ENCODE measurements at places on chromosomes 12 and 14.

DNA sequence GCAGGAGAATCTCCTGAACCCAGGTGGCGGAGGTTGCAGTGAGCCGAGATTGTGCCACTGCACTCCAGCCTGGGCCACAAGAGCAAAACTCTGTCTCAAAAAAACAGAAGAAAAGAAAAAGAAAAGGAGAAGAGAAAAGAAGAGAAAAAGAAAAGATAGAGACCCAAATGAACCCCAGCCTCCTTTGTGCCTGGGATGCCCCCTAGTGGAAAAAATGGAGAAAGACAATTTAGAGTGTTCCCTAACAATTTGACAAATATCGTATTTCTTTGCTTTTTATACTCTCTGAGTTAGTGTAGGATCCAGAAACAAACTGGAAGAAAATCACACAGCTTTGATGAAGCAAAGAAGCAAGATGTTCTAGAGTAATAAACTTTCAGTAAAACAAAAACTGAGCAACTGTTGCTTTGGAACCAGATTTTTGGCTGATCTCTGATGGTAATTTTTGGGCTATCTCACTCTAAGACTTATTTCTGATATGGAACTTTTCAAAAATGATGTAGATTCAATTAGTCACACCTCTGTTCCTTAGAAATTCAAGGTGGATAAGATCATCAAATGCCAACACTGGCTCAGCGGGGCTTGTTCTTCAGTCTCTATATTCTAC lies 18.6 kb upstream of the PRKAB1 start:
- DNase-seq: no peak

DNA sequence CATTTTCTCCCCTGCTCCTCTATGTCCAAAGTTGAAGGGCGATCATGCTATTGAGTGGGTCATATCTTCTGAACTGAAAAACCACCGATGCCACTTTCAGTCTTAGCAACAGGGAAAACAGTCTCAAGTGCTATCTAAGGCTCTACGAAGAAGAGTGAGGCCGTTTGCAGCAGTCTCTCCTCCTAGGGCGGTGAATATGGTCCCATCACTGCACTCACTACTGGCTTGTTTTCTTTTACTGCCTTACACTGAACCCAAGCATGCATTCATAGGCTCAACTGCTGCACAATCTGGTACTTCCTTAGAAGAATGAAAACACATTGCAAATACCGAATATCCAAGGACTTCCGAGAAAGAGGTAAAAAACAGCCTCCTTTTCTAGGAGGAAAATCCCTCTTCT lies 92.1 kb downstream of the DNAH10 start:
- no peak for DNase-seq

- DNase-seq: no peak
Observed at GRCh38 chr14:99320105-99320572, 48.1 kb upstream of the BCL11B start.

DNA sequence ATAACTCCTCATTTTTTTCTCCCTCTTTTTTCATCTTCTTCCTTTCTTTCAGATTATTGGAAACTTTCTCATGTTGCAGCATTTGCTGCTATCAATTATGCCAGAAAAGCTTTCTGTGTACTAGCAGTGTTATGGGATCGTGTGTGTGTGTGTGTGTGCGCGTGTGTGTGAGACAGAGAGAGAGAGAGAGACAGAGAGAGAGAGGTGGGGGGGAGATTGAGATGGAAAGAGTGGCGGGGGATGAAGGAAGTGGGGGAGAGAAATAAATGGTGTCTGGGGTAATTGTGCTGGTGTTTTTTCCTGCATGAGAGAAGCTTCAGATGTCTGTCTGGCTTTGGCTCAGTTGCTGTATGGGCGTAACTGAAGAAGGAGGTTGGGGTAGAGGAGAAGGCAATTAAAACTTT lies 268.9 kb downstream of the RAD51B start:
- no peak for DNase-seq

DNA sequence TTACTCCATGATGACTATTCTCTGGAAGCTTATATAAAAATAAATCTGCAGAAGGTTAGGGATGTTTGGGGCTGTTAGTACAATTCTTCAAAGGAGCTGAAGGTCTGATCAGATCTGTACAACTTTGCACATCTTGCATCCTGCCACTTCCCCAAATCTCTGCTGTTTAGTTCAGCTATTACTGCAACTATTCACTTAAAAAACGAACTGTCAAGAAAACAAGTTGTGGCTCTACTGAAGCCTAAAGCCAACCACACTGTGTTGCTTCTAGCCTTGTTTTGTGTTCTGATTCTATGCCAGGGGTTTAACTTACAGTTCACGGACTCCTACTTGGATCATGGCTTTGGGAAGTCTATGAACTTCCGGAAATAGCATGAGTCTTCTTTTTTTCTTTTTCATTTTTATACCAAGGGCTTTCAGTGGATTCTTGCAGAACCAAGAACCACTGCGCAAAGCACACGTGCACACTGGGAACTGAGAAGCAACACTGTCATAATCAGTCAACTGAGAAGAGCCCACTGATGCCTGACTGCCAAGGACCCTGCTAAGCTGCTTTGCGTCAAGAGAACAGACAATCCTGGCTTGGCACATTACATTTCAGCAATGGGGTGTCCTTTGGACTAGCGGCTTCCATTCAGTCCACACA lies 66.3 kb upstream of the EEA1 start:
- no peak for DNase-seq

DNA sequence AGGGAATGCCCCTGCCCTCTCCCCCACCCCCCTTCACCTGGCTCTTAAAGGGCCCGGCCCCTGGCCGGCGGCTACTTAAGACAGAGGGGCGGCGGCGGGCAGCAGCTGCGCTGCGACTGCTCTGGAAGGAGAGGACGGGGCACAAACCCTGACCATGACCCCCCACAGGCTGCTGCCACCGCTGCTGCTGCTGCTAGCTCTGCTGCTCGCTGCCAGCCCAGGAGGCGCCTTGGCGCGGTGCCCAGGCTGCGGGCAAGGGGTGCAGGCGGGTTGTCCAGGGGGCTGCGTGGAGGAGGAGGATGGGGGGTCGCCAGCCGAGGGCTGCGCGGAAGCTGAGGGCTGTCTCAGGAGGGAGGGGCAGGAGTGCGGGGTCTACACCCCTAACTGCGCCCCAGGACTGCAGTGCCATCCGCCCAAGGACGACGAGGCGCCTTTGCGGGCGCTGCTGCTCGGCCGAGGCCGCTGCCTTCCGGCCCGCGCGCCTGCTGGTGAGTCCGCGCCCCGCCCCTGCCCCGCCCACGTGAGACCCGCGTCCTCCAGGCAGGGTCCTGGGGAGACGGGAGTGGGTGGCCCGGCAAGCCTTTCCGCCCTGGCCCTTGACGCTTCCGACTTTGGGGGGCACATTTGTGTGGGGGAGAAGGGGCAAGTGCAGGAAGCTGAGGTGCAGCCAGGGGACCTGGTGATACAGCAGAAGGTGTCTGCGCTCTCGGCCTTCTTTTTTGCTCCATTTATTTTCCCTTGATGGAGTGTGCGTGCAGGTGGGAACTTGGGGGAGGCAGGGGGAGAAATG lies at the start of gene IGFBP6:
IGFBP6 (plus strand) TSS at position 104 of the 790 bp plus-strand sequence; CDS start at position 155, 51 bp downstream.
- peak; percentile 64 for DNase-seq

- DNase-seq: peak; percentile 9
Observed at GRCh38 chr12:99658671-99659349, 11.3 kb downstream of the GARIN6 start.

GRCh38 chr12:30843211-30843610 lies 83.3 kb upstream of the TSPAN11 start:
- DNase-seq: no peak

- DNase-seq: no peak
Observed at GRCh38 chr12:22662356-22662755, 37.4 kb downstream of the ETNK1 start.

- DNase-seq: no peak
Observed at GRCh38 chr12:125111403-125111802, 46.2 kb downstream of the AACS start.

- no peak for DNase-seq
Observed at GRCh38 chr14:100567009-100567876, 20.0 kb downstream of the BEGAIN start.

- no peak for DNase-seq
Observed at GRCh38 chr12:130526813-130527212, 189.1 kb downstream of the PIWIL1 start.

- no peak for DNase-seq
Observed at GRCh38 chr12:94768398-94769046, 118.2 kb upstream of the TMCC3 start.

- DNase-seq: no peak
Observed at GRCh38 chr14:77238996-77239395, 32.0 kb downstream of the NGB start.

DNA sequence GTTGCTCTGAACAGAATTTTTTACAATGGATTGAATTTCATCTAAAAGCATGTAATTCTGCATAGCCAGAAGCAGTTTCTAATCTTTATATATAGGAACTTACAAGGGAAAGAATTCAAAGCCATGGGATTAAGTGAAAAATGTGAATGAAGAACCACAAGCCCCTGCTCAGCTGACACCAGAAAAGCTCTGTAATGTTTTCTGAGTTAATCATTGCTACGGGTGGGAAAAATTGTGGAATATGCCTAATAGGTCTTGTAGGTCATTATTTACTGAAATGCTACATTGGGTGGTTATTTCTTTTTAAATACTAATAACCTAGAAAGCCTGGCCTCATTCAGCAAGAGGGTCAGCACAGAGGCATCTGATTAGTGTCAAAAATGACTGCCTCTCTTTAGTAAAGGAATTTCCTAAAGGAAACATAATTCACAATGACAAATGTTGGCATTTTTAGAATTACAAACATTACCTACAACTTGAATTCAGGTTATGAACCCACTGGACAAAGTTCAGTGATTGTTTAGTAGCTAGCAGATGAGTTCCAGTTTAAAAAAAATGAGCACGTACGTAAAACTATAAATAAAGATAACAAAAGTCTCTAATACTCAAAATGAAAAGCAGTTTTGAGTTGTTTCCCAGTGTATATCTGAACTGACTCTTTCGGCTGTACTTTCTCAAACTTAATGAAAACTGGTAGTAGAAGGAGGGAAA lies 75.3 kb downstream of the BMP4 start:
- DNase-seq: no peak

DNA sequence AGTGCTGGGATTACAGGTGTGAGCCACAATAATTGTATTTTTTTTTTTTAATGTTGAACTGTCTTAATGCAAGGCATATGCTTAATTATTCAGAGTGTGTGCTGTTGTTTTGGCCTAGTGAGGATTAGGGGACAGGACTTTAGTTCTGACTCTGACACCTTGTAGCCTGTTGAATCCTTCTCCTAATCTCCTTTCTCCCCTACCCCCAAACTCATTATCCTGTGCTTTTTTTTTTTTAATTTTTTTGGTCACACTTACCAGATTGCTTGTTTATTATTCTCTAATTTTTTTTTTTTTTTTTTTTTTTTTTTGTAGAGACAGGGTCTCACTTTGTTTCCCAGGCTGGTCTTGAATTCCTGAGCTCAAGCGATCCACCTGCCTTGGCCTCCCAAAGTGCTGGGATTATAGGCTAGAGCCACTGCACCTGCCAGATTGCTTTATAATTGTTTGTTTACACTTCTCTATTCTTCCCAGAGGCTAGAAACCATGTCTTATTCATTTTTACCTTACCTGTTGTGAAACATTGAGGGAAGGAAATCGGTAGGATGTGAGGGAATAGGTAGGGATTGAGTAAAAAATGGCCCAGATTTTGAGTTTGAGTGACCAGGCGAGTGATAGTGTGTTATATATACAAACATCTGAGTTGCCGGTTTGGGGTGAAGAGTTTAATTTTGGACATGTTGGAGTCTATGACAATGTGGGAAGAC lies 32.2 kb downstream of the DIP2B start:
- DNase-seq: no peak

GRCh38 chr14:54348923-54349620 lies 47.7 kb upstream of the CDKN3 start:
- peak; percentile 59 for DNase-seq

DNA sequence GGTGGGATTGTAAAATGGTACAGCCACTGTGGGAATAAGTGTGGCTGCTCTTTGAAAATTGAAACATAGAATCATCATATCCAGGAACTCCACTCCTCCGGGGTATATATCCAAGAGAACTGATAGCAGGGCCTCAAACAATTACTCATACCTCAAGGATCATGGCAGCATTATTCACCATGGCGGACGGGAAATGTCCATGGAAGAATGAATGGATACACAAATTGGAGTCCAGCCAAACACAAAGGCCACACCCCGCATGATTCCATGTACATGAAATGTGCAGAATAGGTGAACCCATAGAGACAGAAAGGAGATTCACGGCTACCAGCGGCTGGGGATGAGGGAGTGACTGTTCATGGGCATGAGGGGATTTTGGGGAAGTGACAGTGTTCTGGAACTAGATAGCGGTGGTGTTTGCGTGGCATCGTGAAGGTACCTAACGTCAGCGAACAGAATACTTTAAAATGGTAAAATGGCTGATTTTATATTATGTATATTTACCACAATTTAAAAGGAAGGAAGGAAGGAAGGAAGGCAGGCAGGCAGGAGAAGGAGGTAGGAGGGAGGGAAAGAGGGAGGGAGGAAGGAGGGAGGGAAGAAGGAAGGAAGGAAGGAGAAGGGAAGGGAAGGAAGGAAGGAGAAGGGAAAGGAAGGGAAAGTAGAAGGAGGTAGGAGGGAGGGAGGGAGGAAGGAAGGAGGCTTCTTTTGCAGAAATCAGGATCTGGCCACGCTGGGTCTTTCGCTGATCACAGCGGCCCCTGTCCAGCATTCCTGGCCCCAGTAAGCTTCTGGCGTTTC lies 14.1 kb upstream of the NCOR2 start:
- no peak for DNase-seq

DNA sequence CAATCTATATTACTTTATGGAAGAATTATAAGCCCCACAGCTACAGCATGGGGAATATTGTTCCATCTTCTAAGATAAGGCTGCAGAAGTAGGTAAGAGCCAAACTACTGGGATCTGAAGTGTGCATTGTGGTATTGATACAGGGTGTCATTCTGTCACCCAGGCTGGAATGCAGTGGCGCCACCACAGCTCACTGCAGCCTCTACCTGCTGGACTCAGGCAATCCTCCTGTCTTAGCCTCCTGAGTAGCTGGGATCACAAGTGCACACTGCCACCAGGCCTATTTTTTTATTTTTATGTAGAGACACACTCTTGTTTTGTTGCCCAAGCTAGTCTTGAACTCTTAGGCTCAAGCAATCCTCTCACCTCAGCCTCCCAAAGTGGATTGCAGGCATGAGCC lies 21.3 kb upstream of the DIP2B start:
- DNase-seq: no peak
